Bronchial smooth muscle cell (primary cell): ENCODE measurements at places on chromosomes 16 and 17. TPM values are rescaled to one million over a fixed set of nuclear protein-coding genes. Genes with fewer than 3 reads are reported as not detected.

Gene NME2
- 841 and 1,030 TPM in 2 replicates for total RNA-seq

Gene PIK3R6
- total RNA-seq = not detected in 2 replicates

Gene TPSG1
- total RNA-seq = not detected in 2 replicates

Gene ZG16B
- 0.16 TPM in 1 of 2 replicates, not detected in the other for total RNA-seq

Gene SKA2
- total RNA-seq = 19.1 and 32.6 TPM in 2 replicates

Gene ZNF652
- 4.9 and 8.9 TPM in 2 replicates for total RNA-seq

Gene MMP28
- 1.4 and 1.5 TPM in 2 replicates for total RNA-seq

Gene NPW
- total RNA-seq = 0.47 and 0.60 TPM in 2 replicates

Gene TEDC2
- 0.34 and 1.1 TPM in 2 replicates for total RNA-seq

Gene C16orf89
- total RNA-seq = 2.5 TPM in 1 of 2 replicates, not detected in the other

Gene PDP2
- total RNA-seq = 5.1 and 5.2 TPM in 2 replicates

Gene CPHXL2
- total RNA-seq = not detected in 2 replicates

Gene TUBG2
- 7.8 and 8.8 TPM in 2 replicates for total RNA-seq

Gene CDH1
- total RNA-seq = 0.16 and 0.52 TPM in 2 replicates

Gene FAM20A
- 10.9 and 11.2 TPM in 2 replicates for total RNA-seq

Gene UNC13D
- 1.6 and 2.5 TPM in 2 replicates for total RNA-seq

Gene NME1
- 48.5 and 109 TPM in 2 replicates for total RNA-seq

Gene TIMP2
- 76.0 and 124 TPM in 2 replicates for total RNA-seq

Gene PRSS21
- total RNA-seq = 1.6 TPM in 1 of 2 replicates, not detected in the other

Gene IRF8
- not detected in 2 replicates for total RNA-seq

Gene CHST4
- total RNA-seq = not detected in 2 replicates

Gene AOC2
- total RNA-seq = 0.32 and 0.60 TPM in 2 replicates

Gene MYH11
- under 0.01 and 0.09 TPM in 2 replicates for total RNA-seq

Gene CA7
- not detected in 2 replicates for total RNA-seq

Gene TMEM97
- total RNA-seq = 4.3 and 10.1 TPM in 2 replicates

Gene WNT9B
- 0.32 TPM in 1 of 2 replicates, not detected in the other for total RNA-seq

Gene PIMREG
- 0.60 and 4.4 TPM in 2 replicates for total RNA-seq

Gene ZP2
- not detected in 2 replicates for total RNA-seq

Gene CACNG5
- total RNA-seq = not detected in 2 replicates

Gene NLK
- 9.3 and 11.3 TPM in 2 replicates for total RNA-seq

Gene DNAI2
- total RNA-seq = not detected in 2 replicates

Gene LRRC75A
- total RNA-seq = 1.4 and 2.7 TPM in 2 replicates

Gene CES4A
- total RNA-seq = 1.1 and 3.3 TPM in 2 replicates

Gene PDILT
- not detected in 2 replicates for total RNA-seq

Gene PDE6G
- not detected in 2 replicates for total RNA-seq

Gene GNG13
- not detected in 2 replicates for total RNA-seq

Gene AANAT
- total RNA-seq = not detected in 2 replicates

Gene MYOCD
- 0.32 TPM in 1 of 2 replicates, not detected in the other for total RNA-seq

Gene DOC2B
- total RNA-seq = under 0.01 TPM in 1 of 2 replicates, not detected in the other

Gene OTOP2
- total RNA-seq = not detected in 2 replicates

Gene SPNS3
- total RNA-seq = not detected in 2 replicates

Gene CPSF4L
- total RNA-seq = 0.09 TPM in 1 of 2 replicates, not detected in the other

Gene OR2C1
- 0.16 and 0.43 TPM in 2 replicates for total RNA-seq

Gene KRT24
- not detected in 2 replicates for total RNA-seq

Gene NOB1
- total RNA-seq = 25.7 and 26.6 TPM in 2 replicates

Gene KCNAB3
- 0.26 and 0.47 TPM in 2 replicates for total RNA-seq

Gene CYGB
- total RNA-seq = 65.3 and 86.2 TPM in 2 replicates

Gene WBP2
- total RNA-seq = 22.7 and 36.3 TPM in 2 replicates

Gene POLG2
- total RNA-seq = 16.1 and 22.0 TPM in 2 replicates

Gene RAB37
- total RNA-seq = 0.16 and 0.60 TPM in 2 replicates

Gene CCDC40
- 3.5 TPM in 2 replicates for total RNA-seq

Gene TEKT1
- total RNA-seq = not detected in 2 replicates

Gene ANKRD40
- 16.4 and 19.4 TPM in 2 replicates for total RNA-seq
